ENCODE measurements at places on chromosomes 4 and X.

GRCh38 chr4:167897116-167897515 lies 195.2 kb upstream of the ANXA10 start:
- no peak for DNase-seq

- no peak for DNase-seq
These were observed 144.8 kb downstream of the SHROOM3 start for GRCh38 chr4:76579596-76580375.

DNA sequence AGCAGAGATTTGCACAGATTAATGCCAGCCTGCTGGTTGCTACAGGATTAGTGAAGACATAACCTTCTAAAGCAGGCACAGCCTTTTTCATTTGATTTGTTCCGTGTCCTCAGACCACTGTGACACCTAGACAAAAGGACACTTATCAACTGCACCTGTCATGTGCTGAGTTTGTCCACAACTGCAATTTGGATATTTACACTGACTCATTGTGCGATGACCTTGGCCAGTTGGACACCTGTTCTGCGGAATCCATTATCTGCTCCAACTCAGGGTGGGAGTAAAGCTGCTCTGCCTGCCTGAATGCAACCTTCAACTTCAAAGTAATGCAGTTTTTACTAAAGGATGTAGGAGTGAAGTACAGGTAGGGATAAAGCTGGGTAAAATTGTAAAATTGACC lies 4.1 kb upstream of the NR0B1 start:
- no peak for DNase-seq

DNA sequence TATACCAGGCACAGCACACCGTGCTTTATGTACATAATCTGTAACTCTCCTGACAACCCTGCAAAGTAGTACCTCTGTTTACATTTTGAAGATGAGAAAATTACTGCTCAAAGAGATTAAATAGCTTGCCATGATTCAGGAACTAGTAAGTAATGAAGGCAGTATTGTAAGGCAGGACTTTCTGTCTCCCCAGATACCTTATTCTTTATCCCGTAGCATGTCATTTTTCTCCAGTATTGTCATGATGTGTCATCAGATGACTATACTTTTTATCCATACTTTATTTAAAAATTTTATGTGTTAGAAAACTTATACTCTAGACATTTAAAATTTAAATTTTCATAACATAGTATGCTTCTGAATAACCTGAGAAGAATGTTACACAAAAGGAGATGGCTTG lies 188.3 kb upstream of the NUDT6 start:
- no peak for DNase-seq

GRCh38 chr4:150176547-150176946 lies 98.3 kb downstream of the DCLK2 start:
- no peak for DNase-seq

GRCh38 chr4:166301266-166301665 lies 428.2 kb downstream of the TLL1 start:
- DNase-seq: no peak

DNA sequence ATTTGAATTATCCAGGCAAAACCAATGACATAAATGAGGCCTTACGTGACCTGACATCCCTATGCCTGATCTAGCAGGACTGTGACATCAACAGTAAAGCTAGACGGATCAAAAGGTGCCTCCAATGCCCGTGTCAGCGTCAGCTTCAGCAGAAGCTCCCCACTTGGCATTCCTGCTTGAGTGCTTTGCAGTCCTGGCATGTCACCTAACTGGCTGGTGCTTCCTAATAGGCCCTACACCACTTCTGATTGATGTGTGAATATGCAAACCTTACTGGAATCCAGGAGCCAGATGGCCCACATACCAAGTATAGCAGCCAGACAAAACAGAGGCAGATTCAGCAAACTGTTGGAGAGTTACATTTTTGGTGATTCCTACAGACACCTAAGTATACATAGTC lies 224.2 kb downstream of the DMD start:
- DNase-seq: no peak

GRCh38 chr4:41325901-41326300 lies 69.2 kb downstream of the UCHL1 start:
- DNase-seq: no peak

DNA sequence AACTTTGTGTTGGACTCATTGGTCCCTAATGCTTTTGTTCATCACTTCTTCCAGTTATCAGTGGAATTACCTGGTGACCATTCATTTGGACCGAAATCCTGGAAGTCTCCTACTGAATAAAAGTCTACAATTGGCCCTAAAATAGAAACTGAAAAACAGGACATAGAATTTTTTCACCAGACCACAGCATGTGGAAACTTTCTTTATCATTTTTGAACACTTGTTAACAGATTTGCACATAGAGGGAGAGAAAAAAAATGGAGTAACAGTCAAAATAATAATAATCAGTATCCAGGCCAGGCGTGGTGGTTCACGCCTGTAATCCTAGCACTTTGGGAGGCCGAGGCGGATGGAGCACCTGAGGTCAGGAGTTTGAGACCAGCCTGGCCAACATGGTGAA lies 7.1 kb downstream of the EPGN start:
- DNase-seq: no peak

DNA sequence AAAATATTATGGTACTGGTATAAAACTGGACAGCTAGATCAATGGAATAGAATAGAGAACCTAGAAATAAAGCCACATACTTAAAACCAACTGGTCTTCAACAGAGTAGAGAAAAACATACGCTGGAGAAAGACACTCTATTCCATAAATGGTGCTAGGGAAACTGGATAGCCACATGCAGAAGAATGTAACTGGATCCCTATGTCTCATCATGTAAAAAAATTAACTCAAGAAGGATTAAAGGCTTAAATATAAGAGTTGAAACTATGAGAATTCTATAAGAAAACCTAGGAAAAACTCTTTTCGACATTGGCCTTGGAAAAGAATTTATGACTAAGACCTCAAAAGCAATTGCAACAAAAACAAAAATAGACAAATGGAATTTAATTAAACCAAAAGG lies 114.6 kb downstream of the PCDH18 start:
- no peak for DNase-seq

- DNase-seq: no peak
These were observed 35.5 kb upstream of the GLRB start for GRCh38 chr4:157040405-157040804.

DNA sequence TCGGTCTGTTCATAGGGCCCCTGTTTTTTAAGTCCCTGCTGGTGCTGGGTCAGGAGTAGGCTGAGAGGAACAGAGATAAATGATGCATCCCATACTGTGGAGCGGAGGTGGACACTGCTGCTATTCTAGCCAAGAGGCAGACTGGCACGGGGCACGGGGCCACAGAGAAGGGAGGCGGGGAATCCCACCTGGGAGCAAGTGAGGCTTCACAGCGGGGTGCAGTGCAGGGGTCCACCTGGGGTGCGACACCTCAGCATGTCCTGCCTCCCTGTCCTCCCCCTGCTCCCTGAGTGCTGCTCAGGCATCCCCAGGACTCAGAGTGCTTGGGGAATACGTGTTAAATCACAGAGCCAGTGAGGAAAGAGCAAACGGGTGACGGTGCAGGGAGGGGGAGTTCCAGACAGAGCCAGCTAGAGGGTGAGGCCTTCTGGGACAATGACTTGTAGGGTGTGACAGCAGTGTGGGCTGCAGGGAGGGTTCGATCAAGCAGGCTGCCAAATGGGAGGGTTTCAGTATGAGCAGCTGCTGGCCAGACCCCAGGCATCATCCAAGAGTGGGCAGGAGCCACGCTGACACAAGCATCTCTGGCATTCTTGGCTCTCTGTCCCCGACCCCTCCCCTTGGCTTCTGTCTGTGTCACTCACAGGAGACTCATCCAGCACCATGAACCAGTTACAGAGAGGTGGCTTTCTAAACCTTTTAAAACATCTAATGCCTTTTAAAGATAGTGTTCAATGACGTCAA lies 13.7 kb upstream of the HTRA3 start:
- DNase-seq: no peak

GRCh38 chr4:147542229-147542990 lies 61.5 kb downstream of the EDNRA start:
- no peak for DNase-seq
